ENCODE measurements at places on chromosomes 5 and 9.

DNA sequence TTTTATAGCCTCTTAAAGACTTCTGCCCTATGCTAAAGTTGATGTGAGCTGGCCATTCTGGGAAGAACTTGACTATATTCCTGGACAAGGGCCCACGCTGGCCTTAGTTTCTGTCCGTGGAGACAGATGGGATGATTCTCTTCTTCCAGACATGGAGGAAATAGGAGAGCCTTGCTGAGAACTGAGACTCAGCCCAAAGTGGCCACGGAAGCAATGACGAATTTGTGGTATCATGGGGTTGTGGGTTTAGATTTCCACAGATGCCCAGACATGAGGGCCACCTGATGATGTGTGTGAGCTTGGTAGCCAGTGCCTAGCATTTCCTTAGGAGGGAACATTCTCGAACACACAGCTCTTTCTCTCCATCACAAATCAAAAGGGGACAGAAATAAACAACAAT, 309.1 kb downstream of the NSG2 start:
- no peak for DNase-seq

DNA sequence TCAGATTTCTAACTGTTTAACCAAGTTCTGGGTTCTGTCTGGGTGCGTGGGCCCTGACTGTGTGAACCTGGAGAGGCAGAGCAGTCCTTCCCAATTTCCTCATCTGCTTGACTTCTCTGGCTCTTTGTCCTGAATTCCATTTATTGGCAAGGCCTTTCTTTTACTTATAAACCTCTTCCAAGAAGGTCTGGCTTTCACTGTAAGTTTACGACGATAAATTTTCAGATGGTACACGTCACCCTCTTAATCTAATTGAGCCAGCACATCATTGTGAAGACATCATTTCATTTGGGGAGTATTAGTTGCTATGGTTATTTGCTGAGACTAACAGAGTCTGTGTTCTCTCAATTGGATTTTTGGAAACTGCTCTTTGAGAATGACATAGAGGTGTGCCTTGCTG, 92.4 kb downstream of the ARHGAP26 start:
- no peak for DNase-seq

DNA sequence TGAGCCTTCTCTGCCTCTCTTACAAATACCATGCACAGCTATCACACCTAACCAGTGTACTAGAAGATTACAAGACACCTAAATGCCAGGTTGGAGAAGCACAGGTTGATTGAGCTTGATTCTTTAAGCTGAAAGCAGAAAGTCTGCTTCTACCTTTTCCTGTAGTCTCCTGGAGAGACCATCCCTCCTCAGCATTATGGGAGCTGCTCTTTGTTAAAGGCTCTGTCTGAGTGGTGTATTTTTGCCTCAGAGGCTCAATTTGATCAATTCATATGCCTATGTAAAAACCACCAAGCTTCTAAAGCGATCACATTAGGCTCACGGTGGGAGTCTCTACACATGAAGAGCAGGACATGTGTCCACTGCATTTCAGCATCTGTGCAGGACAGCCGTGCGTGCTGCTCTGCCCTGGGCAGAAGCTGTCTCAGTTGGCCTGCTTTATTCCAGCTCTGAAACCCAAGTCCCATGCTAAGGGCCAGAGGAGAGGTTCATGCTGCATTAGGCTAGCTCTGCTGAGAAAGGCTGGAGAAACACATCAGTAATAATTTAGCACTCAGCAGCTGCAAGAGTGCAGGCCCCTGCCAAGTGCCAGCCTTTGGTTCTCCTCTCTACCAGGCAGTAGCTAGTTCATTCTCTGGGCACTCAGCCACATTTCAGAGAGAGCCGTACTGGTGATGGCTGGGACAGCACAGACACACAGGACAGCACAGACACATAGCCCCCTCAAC, 41.7 kb downstream of the TMEM167A start:
- peak; percentile 81 for DNase-seq

DNA sequence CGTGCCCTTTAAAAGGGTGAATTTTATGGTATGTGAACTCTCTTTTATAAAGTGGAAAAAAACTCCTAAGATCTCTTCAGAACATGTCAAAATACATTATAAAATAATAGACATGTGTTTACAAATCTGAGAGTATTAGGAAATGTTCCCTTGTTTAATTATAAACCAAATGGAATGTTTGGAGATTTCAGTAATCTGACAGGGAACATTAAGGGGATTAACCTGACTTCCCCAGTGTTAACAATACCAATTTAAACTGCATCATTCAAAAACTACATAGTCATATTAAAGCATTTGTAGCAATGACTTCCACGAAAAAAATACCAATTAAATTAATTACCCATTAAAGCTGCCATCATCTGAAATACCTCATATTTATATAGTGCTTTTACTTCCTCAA, 1.6 kb upstream of the OCLN start:
- no peak for DNase-seq

DNA sequence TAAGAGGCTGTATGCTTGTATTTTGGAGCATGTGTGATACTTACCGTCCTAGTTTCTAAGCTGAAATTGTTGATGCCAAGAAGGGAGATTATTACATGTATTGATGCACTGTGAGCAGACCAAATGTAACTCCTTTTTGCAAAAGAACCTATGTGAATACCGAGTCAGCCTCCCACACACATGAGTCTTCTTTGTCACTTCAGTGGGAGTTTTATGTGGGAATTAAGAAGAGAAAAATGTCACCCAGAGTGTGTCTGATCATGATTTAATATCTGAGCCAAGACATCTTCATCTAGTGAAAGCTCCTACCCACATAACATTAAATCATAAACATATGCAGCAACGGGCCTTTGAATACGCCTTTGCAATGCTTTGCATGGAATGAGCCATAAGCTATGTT, 380.3 kb upstream of the ACTBL2 start:
- no peak for DNase-seq

DNA sequence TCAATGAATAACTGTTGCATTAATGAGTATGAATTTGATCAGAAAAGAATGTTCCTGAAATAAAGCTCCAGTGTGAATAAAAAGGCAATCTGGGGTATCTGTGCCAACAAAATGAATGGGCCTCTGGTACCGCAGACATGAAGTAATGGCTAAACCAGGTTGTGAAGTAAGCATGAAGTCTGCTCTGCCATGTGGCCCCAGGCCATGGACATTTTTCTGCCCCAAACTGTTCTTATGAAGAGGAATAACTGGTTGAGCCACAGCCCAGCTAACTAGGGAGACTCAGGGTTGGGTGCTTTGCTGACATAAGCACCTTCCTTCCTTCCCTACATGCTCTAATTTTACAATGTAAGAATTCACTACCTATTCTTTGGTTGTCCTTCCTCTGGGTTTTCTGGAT, 147.4 kb upstream of the LRRTM2 start:
- DNase-seq: no peak

DNA sequence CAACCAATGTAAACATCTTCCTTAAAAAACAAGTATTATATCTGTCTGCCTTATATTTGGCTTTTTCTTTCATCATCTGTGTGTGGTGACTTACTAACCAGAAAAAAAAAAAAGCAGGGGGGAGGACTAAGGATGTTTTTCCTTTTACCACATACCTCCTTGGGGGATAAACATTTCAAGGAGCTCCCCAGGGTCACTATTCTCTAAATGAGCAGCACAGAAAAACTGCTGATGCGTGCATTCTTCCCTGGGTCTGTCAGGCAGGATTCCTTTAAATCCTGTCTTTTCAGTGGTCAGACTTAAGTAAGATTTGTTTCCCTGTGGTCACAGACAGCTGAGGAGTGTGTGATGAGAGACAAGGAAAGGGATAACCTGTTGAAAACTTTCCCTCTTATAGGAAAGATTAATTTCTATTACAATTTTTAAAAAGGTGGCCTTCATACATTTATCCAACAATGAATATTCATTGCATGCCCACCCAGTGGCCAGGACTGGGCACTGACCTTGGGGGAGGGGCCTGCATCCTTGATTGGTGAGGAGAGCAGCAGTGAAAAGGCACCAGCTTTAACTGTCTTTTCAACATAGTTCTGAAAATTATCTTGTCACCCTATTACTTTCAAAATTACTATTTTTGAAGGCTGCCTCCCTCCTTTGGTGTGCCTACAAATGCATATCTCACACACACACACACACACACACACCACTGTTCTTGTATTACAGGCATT, 123.1 kb downstream of the TLE4 start:
- no peak for DNase-seq

GRCh38 chr9:113298924-113299770, 4.0 kb downstream of the RNF183 start:
- peak; percentile 97 for DNase-seq

DNA sequence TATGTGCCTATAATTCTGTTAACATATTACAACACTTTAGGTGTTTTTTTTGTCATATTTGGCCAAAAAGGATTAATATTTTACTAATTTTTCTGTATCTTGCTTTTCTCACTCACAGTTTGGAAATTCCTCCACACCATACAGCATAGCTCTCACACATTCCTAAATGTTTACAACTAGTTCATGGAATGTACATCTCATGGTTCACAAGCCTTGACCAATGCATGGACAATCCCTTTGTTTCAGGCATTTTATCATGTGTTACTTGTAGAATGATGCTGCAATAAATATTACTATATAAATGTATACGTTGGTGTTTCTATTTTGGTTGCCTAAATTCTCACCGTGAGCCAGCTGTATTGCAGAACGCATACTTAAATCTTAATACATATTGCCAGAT, 80.5 kb upstream of the SPATA31C2 start:
- no peak for DNase-seq

GRCh38 chr5:169022718-169023117, 278.2 kb downstream of the SLIT3 start:
- DNase-seq: no peak

DNA sequence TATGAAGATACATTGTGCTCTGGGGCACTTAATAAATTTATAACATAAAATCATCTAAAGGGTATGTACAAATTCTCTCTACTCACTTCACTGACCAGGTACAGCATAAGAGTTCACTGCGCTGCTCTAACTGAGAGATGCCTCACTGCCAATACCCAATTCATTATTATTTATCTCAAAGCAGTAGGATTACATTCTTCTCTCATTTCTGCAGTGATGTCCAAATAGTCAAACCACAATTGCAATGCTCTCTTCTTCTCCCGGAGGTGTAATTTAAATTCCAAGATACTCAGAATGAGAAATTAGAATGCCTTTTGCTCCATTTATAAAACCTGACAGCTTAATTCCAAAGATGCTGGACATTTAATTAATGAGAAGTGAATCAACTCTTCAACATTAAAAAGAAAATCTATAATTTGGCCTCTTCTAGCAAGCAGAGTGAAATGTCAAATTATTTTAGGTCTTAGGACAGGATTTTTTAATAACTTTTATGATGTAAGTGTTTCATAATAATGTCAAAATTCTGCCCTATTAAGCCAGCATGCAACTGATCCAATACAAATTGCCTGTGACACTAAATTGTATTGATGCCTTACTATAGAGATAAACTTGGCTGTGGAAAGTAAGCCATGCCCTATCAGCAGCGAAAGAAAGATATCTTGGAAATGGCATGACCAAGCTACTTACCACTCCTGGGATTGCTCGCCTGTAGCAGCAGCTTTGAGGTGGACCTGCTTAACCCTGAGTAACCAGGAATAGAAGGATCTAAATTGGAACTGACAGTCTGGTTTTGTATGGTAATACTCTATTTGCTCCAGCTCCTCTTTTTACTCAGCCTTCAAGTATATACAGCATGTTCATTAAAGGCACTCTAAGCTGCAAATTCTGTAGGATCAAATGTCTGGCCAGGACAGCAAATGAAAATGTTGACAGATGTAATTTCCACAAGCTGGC, 374.2 kb upstream of the TYRP1 start:
- DNase-seq: no peak

GRCh38 chr5:16304846-16305245, 125.3 kb upstream of the MARCHF11 start:
- no peak for DNase-seq

GRCh38 chr5:42514754-42515153, 91.5 kb downstream of the GHR start:
- DNase-seq: peak; percentile 12

DNA sequence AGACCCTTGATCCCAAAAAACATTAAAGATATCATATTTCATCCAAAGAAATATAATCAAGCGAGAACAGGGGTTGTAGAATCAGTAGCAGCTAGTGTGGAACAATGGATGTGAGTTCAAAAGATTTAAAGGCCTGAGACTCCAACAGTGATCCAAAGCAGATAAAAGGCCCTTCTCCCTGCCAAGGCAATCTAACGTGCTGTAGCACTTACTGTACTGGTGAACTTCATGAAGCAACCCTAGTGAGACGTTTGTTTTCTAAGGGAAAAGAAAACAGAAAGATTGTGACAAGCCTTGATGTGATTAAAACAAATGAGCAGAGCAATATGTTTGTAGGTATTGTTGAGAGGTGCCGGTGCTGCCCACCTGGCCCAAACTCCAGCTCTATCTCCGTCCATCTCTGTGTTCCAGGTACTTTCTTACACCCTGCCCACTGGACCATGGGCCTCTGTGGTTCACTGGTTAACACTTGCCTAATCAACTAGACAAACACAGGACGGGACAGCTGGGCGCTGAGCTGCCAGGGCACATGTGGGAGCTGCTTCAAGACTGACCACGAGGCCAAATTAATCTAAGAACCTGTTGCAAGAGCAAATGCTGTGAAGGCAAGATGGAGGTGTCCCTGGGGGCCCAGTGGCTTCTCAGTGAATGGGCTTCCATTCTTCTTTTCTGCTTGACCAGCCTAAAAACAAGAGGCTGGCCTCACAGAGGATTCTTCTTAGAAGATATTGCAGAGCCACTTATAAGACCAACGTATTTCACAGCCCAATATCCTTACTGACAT, 265.5 kb downstream of the CWC27 start:
- DNase-seq: no peak

GRCh38 chr5:123706531-123706930, 194.6 kb downstream of the CSNK1G3 start:
- DNase-seq: no peak
